Panc1 (cell line): ENCODE measurements at places on chromosomes 3 and 15. TPM values are rescaled to one million over a fixed set of nuclear protein-coding genes. Genes with fewer than 3 reads are reported as not detected.

Gene LSAMP
- 3.1 TPM for total RNA-seq

Gene PLOD2
- 158 TPM for total RNA-seq

Gene SAMMSON
- total RNA-seq: not detected

Gene SIN3A
- 107 TPM for total RNA-seq

DNA sequence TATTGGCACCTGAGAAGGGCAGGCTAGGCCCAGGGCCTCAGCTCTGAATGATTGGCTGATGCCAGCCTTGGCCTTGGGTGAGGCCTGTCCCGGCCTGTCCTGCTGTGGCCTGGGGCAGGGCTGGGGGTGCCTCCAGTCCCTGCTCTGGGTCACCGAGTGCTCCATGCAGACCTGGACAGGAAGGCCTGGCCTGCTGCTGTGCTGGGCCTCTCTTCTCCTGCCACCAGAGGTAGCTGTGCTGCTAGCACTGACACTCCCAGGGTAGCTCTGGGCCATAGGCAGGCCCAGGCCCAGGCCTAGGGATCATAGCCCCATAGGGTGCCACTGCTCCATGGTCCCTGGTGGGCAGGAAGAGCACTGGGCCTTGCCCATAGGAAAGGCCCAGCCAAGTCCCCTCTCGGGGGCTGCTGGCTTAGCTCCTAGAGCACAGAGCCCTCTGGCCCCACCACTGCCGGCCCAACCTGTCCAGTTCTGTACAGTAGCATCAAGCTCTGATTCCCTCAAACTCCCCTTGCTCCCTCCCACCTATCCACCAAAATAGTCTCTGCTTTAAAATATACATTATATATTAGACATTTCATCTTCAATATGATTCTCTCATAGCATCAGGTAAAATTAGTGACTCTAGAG is 18.2 kb downstream of the ABTB1 start:
- no peaks in the 10 kb centered on the region for H3K4me1 ChIP-seq
- H3K27me3 ChIP-seq: no peaks in the 10 kb centered on the region
- no peak overlapping the region for H3K27ac ChIP-seq
- no peak for DNase-seq

GRCh38 chr3:175851541-175851940 is 992.4 kb downstream of the NAALADL2 start:
- no peaks in the 10 kb centered on the region for H3K27me3 ChIP-seq
- no peaks in the 10 kb centered on the region for H3K4me1 ChIP-seq

DNA sequence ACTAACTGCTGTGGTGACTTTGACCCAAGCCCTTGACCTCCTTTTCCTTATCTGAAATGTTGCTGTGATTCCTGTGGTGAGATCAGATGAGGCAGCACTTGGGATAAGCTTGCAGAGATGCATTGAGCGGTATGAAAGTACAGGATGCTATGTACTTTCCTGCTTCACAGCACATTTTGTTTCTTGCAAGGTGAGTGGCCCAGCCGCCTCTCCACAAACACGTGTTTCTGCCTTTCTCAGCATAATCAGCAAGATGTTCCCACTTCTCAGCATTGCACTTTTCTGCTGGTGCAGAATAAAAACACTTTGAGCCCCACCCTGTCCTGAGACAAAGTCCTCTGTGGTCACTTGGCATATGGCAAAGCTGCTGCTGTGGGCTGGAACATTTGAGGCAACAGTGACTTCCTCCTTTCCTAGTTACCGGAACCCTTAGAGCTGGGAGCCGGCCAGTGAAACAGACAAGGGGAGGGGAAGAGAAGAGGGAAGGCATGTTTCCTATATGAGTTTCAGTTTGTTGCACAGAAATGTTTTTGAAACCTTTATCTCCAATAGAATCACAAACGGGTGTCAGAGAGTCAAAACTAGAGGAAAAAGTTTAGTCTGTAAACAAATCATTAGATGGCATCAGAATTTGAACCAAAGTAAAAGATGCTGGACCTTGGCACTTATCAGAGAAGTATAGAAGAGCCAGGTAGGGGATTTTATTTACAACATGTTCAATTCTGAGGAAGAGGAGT is 5.0 kb downstream of the NUDT16 start:
- H3K27me3 ChIP-seq: no peaks in the 10 kb centered on the region
- H3K4me3 ChIP-seq: no peak overlapping the region
- H3K4me1 ChIP-seq: peaks cover 6% of the 10 kb centered on the region
- H3K36me3 ChIP-seq: no peaks in the 10 kb centered on the region
- H3K27ac ChIP-seq: no peak overlapping the region
- DNase-seq: no peak

DNA sequence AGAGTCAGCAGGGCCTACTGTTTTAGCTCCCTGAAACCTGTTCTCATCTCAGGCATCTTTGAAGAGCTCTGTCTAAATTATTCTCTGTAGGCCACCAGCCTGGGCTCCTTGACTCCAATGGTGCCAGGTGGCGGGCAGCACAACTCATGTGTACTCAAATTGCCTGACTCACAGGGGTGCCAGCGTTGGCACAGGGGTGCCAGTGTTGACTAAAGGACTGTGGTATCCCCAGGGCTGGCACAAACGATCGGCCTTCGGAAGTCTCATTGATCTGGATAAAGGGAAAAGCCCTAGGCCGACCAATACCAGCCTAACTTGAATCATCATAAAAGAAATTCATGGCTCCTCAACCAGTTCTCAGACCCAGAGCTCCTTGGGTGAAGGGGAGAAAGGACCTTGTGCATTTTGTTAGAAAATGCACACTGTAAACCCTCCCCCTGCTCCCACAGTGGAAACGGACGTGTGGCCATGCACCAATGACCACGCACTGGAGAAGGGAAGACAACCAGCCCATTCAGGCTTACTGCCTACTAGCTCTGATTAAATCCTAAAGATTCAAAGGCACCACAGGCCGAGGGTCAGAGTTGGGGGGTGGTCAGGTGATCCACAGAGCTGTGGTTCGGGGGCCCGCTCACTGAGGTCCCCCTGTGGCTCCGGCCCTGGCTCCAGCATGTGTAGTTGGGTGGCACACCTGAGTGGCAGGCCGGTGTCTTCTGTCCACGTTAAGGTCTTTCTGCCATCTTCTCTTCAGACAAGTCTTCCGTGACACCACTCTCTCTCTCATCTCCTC is 68.9 kb downstream of the NIPA2 start:
- H3K36me3 ChIP-seq: peaks cover 10% of the 10 kb centered on the region
- H3K27me3 ChIP-seq: no peaks in the 10 kb centered on the region
- no peak overlapping the region for H3K27ac ChIP-seq
- no peak overlapping the region for H3K4me3 ChIP-seq
- H3K4me1 ChIP-seq: no peaks in the 10 kb centered on the region

DNA sequence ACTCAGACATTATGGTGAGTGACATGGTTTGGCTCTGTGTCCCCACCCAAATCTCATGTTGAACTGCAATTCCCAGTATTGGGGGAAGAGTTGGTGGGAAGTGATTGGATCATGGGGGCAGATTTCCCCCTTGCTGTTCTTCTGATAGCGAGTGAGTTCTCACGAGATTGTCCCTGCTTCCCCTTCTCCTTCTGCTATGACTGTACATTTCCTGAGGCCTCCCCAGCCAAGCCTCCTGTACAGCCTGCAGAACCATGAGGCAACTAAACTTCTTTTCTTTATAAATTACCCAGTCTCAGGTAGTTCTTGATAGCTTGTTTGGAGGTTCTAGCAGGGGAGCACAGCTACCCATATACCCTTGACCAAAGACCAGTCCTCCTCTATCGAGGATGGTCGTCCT is 45.9 kb downstream of the ADAM10 start:
- no peaks in the 10 kb centered on the region for H3K36me3 ChIP-seq
- no peaks in the 10 kb centered on the region for H3K4me1 ChIP-seq
- no peak overlapping the region for H3K27ac ChIP-seq
- H3K4me3 ChIP-seq: no peak overlapping the region
- no peak for DNase-seq
- no peaks in the 10 kb centered on the region for H3K27me3 ChIP-seq

- no peak for DNase-seq
- H3K27ac ChIP-seq: peak overlapping the region; percentile 71; the same call in 1 of the 2 replicates
- H3K4me1 ChIP-seq: peaks cover 10% of the 10 kb centered on the region; the same call in 1 of the 2 replicates
- H3K4me3 ChIP-seq: no peak overlapping the region; the same call in 1 of the 2 replicates
Observed at GRCh38 chr15:40512440-40512839, 41.7 kb downstream of the CHST14 start.

DNA sequence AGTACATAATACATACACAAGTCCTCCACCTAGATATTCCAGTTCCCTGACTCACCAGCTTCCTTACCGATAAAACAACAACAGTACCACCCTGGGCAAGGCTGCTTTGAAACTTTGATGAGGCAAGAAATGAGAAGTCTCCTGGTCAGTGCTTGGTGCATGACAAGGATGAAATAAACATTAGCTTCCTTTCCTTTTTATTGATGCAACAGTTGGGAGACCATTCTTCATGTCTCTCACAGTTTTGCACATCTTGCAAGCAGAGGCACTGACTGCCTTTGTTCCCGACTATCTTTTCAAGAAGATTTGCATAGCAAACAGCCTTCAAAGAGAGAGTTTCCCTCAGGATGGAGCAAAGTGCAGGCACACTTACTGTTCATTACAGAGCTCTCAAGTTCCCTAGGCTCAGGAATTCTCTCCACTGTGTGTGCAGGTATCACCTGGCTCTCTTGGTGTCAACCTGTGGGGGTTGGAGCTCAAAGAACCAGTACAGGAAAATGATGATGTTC is 65.2 kb downstream of the MYLK start:
- no peaks in the 10 kb centered on the region for H3K27me3 ChIP-seq
- no peak overlapping the region for H3K27ac ChIP-seq
- H3K4me1 ChIP-seq: no peaks in the 10 kb centered on the region
- DNase-seq: no peak
- no peak overlapping the region for H3K4me3 ChIP-seq
- H3K36me3 ChIP-seq: no peaks in the 10 kb centered on the region

DNA sequence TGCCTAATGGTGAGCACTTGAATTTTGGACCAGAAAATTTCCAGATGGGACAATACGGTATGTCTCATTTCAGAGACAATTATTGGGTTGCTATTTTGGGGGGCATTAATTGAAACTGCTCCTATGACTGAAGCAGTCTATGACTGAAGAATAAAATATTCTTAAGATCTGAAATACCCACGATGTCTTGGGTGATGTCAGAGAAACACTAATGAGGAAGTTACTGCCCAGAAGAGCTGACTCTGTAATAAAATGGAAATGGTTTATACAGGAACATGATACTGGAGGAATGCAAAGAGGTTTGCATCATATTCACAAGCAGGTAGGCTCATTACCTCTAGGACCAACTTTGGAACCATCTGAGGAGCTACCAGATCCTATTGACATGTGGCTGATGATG is 68.7 kb downstream of the IL12A start:
- no peak overlapping the region for H3K27ac ChIP-seq
- DNase-seq: no peak

DNA sequence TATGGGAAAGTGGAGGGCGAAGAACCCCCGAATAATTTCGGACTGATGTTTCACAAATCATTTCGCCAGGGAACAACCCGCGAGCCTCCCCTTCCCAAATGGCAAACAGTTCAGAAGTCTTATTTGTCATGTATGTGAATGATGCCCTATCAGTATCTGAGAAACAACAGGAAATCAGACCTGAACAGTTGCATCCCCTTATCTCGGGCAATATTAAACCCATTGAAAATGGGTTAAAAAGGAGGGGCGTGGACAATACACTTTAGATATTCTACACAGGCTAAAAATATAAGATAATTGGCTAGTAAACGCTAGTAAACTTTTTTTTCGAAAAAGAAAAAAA is 1003.3 kb upstream of the NR2F2 start:
- H3K4me1 ChIP-seq: peaks cover 9% of the 10 kb centered on the region
- H3K36me3 ChIP-seq: no peaks in the 10 kb centered on the region
- H3K27me3 ChIP-seq: no peaks in the 10 kb centered on the region
- H3K27ac ChIP-seq: no peak overlapping the region

DNA sequence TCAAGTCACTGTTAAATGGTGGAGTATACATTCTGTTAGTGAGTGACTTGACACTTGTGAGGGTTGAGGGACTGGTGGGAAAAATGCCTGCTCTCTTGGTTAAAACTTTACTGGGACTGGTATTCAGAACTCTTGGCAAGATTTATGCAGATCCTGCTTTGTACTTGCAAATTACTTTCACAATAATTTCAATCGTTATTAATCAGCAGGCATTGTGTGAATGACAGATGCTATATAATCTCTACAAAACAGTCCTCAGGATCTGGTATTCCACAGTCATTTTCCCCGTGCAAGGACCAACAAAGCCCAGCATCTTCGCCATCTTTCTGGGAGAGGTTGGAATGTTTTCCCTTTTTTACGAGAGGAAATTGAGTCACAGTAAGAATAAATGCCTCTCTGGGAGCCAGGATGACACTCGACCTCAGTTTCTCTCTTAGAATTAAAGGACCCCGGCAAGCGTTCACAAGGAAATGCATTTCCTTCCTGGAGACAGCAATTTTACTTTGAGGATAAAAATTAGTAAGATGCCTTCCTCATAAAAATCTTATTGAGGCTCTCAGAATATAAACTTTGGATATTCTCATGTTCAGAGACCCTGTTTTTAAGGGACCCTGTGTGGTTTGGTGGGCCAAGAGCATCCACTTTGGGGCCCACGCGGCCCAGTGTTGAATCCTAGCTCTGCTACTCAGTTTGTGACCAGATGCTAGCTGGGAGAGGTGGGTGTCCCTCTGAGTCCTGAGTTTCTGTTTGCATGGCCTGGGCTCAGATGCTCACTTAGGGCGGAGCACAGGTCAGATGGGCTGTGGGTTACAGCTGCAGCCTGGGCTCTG is 45.3 kb upstream of the PLCL2 start:
- no peak for DNase-seq
- H3K4me3 ChIP-seq: no peak overlapping the region
- H3K27ac ChIP-seq: no peak overlapping the region
- H3K4me1 ChIP-seq: no peaks in the 10 kb centered on the region; the same call in 1 of the 2 replicates

GRCh38 chr3:17518189-17519059 is 224.0 kb downstream of the TBC1D5 start:
- H3K36me3 ChIP-seq: no peaks in the 10 kb centered on the region
- H3K4me1 ChIP-seq: no peaks in the 10 kb centered on the region
- no peaks in the 10 kb centered on the region for H3K27me3 ChIP-seq
- H3K27ac ChIP-seq: no peak overlapping the region
- no peak for DNase-seq
